GM03348 (cell line): ENCODE measurements at places on chromosomes 1 and 21.
A peak's percentile ranks its signal among the peaks of the same experiment; 100 is the strongest.

GRCh38 chr1:102901996-102902395 lies 206.3 kb downstream of the COL11A1 start:
- no peak for DNase-seq

GRCh38 chr1:29272147-29272907 lies 36.0 kb downstream of the PTPRU start:
- no peak for DNase-seq

- no peak for DNase-seq
Measured at GRCh38 chr1:151479462-151479861, 20.2 kb upstream of the POGZ start.

DNA sequence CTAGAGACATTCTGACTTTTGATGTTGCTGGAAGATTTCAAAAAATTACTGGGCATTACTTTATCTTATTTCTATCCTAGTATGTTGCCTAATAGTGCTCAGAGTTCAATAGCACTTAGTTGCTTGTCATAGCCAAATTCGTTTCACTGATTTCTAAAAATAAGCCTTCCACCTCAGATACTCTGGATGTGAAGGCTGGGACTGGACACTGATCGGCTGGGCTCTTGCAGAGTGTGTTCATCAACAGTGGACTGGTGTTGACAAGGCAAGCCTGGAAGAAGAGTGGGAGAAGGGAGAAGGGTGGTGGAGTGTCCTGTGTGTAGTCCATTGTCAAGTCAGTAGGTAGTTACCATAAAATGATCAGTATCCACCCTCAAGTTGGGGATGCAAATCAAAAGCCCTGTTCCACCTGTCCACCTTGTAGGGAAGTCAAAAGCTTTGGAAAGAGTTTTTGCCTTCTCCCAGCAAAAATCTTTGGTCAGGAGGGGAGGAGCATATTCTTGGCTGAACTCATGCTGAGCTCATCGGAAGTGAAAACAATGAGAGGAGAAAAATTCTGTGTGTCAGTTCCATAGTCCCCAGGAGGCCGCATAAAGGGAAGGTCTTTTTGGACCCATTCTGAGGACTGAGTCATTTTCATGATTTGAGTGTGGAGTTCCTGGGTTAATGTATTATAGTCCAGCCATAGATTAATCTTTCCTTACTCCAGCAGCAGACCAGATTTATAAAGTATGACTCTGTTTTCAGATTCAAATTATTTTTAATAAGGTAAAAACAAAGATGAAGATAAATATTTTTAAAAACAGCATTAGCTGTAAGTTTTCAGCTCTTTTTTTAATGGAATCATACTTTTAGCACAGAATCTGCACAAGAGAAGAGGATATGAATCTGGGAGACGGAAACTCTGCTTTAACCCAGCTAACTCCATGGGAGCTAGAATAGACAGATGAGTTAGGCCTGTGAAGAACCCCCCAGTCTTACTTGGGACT lies 99.5 kb upstream of the BMP8A start:
- peak; percentile 84 for DNase-seq

DNA sequence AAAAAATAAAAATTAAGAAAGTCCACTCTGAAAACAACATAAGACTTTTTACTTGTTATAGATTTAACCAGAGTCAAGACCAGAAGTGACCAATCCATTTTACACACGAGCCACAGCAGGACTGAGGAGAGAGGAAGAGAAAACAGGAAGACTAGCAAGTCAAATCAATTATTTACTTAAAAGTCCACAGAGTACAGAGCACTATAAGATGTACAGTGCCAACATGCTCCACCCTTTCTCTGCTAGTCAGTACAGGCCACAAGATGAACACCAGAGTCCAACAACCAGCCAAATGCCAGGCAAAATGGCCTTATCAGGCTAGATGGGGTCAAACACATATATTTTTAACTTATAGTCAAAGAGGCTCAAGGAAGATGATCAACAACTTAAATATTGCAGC lies 19.5 kb downstream of the LUZP1 start:
- DNase-seq, result no peak

DNA sequence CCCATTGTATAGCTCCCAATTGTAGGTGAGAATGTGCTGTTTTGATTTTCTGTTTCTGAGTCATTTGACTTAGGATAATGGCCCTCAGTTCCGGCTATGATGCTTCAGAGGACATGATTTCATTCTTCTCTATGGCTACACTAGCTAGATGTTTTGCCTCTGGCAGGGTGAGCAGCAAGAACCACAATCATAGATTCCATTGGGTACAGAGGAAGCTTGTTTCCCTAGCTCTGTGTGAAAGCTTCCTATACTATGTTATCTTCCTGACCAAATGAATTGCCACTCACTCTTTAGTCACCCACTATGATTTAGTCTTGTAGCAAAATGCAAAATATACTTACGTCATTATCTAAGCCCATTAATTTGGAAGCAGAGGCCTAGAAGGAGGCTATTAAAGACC lies 616.3 kb downstream of the PLA2G4A start:
- DNase-seq, result no peak

DNA sequence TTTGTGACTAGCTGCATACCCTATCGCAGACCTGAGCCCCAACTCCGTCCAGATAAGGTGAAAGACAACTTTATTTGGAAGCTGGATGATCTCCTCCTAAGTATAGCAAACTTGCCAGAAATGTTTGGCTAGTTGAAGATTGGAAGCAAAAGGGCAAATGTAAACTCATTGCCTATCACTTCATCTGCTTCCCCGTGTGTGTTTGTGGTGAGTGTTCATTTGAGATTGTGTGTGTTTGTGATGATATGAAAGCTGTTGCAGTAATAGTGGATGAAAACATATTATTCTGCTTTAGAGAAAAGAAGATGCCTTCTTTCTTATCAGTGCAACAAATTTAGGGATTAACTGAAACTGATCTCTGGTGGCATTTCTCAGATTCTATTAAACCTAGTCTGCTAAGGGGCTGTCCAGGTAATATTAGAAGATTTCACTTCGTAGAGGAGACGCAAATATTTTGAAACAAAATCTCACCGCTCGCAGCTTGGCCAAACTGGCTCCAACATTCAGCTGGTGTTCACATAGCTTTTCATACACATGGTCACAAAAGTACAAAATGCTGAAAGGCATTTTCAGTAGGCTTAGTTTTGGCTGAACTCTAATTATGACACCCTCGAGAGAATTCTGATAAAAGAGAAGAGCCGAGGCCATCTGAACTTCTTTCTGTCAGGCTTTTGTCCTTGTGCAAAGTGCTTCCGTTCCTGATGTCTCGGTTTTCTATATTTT lies 1.1 kb downstream of the TBX19 start:
- DNase-seq, result no peak

DNA sequence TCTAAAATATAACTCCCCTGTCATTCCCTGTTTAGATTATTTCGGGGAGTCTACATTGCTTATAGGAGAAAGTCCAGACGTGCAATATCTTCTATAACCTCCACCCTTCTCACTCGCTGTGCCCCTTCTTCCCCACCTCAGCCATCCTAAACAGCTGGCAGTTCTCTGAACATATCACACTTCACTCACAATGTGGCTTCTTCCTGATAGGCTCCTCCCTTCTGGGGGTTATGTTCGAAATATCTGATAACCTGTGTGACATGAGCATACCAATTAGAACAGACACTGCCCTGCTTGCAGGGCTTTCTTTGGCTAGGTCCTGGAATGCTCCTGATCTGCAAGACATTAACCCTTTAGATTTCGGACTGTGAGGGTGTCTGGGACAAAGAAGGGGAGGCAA lies 274.6 kb downstream of the NFIA start:
- DNase-seq, result no peak

DNA sequence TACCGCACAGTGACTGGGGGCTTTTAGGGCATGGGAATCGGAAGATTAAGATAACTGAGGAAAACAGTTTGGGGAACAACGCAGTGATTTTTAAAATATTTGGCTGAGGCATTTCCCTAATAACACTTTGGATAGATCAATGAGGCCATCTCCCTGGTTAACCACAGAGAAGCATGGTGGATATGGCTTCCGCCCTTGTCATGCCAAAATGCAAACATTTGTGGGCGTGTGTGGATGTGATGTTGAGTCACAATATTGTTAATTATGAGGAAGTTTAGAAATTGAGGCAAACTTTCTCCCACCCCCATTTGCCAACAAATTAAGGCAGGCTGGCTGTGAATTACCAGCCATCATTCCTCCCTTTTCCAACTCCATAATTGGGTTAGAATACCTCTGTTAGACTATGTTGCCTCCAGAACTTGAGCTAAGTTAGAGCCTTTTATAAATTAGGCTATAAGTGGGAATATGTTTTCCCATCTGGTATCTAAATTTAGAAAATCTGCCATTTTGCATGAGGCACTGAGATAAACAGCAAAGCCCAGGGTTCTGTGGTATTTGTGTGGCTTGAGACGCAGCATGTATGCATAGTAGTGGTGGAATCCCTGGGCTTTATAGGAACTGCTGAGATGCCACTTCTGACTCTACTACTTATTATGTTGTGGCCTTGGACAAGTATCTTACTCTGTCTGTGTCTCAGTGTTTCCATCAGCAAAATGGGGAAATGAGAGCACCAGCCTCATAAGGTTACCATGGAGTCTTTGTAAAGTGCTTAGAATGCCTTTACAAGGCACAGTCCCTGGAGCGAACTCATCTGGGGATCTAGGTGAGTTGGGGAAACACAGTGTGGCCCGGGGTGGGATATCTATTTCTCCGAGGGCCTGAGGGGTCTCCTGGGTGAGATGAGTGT lies 154.6 kb downstream of the C1orf94 start:
- no peak for DNase-seq

DNA sequence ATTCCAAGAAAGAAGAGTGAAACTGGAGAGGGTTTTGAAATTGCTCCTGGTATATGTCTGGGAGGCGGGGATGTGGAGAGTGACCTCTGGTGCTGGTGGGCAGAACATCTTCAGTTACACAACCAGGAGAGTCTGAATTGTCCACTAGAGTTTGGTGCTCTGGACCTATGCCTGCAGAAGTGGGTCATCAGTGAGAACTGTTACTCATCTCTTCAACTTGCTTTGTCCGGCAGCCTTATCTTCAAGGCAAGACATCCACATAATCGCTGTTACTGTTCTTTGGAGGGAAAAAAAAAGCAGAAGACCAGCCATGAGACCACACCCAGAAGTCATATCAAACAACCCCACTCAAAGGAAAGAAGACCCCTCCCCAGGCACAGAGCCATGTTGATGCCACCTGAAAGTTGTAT lies 14.9 kb downstream of the SH2D1B start:
- DNase-seq, result peak; percentile 11

DNA sequence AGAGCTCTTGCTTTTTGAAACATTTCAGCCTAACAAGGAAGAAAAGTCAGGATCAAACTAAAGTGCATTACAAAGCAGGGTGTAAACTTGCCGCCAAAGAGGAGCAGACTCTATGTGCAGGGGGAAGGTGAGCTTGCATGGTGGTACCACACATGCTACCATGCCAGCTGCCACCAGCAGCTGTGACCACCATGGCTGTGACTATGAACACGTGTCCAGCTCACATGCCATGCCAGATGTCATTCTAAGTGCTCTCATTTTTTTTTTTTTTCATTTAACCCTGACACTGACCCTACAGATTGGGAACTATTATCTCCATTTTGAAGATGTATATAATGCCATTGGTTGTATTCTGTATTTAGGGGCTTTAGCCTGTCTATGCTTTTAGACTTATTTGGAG lies 79.0 kb downstream of the PCP4 start:
- DNase-seq, result no peak

DNA sequence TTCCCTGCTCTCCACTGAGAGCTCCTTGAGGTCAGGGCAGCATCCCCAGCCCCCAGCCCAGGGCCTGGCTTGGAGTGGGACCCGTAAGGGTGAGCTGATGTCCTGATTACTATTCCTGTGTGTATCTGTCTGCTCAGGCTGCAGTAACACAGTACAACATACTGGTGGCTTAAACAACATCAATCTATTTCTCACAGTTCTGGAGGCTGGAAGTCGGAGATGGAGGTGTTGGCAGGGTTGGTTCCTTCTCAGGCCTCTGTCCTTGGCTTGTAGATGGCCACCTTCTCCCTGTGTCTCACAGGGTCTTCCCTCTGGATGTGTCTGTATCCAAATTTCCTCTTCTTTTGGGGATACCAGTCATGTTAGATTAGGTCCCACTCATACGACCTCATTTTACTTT lies 246.4 kb upstream of the POU3F1 start:
- DNase-seq, result no peak

- DNase-seq, result no peak
Measured at GRCh38 chr1:218771931-218772330, 401.7 kb upstream of the LYPLAL1 start.

DNA sequence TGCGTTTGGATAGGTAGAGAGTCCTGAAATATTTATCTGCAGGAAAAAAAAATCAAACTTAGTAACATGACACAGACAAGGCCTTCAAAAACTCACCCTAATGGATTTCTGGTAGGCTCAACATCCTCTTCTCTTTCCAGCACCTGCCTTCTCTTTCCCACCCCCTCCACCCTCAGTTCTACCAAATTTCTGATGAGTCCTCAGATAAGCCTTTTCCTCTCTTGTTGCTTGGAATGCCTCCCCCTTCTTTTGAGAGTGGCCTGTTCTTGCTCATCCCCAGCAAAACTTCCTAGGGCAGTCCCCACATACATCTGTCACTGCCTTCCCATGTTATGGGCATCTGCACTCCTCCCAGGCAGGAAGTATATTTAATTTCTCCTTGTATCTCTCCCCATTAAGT lies 7.6 kb upstream of the LBR start:
- DNase-seq, result no peak

- no peak for DNase-seq
Measured at GRCh38 chr1:91523482-91523881, 22.8 kb downstream of the CDC7 start.

- peak; percentile 65 for DNase-seq
Measured at GRCh38 chr1:117671781-117672501, 66.1 kb downstream of the TENT5C start.

DNA sequence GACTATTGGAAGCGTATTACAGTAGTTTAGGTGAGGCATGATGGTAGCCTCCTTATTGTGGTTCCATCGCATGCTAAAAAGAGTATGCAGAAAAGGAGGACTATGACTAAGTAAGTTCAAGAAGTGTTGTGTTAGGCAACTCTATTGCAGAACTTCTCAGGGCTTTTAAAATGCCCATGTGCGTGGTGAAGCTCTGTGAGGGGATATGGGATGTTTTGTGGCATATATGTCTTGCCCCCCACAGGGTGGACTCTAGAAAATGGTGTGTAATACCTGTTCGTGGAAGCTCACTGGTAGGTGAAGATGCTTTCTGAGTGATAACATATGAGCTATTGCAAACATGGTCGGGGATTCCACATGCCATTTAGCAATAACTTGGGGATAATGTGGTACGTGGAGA lies 31.7 kb downstream of the MAN1A2 start:
- DNase-seq, result no peak

GRCh38 chr1:215650446-215651149 lies 83.5 kb downstream of the KCTD3 start:
- no peak for DNase-seq
